Caki2 (cell line): ENCODE measurements at places on chromosomes 7 and 10. TPM values are rescaled to one million over a fixed set of nuclear protein-coding genes. Genes with fewer than 3 reads are reported as not detected.

DNA sequence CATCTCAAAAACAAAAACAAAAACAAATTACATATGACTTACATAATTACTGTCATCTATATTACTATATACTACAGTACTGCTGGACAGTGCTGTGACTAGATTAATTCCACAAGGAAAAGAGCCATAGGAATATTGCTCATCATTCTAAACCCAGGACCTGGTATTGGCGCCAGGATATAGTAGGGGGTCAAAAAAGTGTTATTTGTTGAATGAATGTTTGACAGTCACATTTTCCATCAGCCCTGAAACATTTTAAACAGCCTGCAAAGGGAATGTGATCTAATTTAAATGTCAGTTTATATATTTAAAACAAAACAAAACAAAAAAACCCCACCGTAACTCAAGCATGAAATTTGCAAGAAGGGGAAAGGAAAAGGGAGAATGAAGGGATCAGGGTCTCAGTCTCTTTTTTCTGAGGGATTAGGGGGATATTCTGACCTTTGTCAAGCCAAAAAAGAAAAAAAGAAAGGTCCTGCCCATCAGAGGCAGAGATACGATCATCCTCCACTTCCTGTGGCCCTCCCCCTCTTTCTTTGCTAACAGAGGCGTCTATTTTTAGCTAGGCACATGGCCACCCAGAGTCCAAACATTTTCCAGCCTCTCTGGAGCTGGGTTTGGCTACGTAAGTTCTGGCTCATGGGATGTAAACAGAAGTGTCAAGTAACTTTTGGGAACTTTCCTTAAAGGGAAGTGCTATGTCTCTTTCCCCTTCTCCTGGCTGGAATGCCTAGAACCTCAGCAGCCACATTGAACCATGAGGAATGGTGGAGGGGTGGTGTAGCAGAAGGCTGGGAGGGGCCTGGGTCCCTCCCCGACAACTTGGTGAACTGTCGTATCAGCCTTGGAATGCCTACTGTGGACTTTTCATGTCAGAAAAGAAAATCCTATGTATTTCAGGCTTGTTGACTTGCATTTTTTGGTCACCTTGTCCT is 44.6 kb upstream of the DLG5 start:
- no peak for DNase-seq

JAKMIP3 gene
- 0.54 and 1.9 TPM in 2 replicates for total RNA-seq

SLC29A3 gene
- 0.41 and 3.9 TPM in 2 replicates for total RNA-seq

GRCh38 chr7:105794741-105795729 is 81.4 kb downstream of the ATXN7L1 start:
- no peak for DNase-seq
